Activated CD4-positive, alpha-beta T cell treated with anti-CD3 and anti-CD28 coated beads, Interleukin-2, amount 10 ng/mL, durations not matched to agents 24 days and 14 days (primary cell): ENCODE measurements at places on chromosomes 13 and 19. TPM values are rescaled to one million over a fixed set of nuclear protein-coding genes. Genes with fewer than 3 reads are reported as not detected.

GRCh38 chr19:46759206-46759605, 13.0 kb upstream of the STRN4 start:
- no peak overlapping the region for H3K27ac ChIP-seq
- no peak overlapping the region for H3K4me3 ChIP-seq

DNA sequence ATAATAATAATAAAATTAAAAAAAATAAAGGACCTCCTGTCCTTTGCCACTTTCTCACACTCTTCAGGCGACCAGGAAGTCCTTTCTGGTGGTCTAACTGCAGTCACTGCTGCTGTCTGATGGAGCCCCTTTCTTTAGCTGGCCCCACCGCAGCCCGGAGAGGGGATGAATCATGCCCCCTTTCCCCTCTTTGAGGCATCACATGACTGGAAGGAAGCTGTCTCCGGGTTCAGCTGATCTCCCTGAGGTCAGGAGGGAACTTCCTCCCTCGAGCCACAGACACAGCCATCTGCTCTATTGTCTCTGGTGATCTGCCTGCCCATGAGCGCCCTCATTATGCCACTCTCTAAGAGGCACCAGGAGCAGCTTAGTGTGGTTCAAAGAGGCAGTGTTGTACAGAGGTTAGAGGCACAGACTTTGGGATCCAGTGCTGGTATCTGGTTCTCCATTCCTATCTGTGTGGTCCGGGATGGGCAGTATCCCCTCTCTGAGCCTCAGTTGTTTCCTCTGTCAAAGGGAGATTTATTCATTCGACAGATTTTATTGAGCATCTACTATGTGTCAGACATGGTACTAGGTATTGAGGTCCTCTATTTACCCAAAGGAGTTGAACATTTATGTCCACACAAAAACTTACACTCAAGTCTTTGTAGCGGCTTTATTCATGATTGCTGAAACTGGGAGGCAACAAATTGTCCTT, 30.0 kb downstream of the VAV1 start:
- peak overlapping the region; percentile 99 for H3K27ac ChIP-seq
- DNase-seq, result peak; percentile 90
- peaks cover 32% of the 10 kb centered on the region for H3K36me3 ChIP-seq
- no peaks in the 10 kb centered on the region for H3K27me3 ChIP-seq
- peak overlapping the region; percentile 93 for H3K4me3 ChIP-seq
- H3K4me1 ChIP-seq, result peaks cover 50% of the 10 kb centered on the region

DNA sequence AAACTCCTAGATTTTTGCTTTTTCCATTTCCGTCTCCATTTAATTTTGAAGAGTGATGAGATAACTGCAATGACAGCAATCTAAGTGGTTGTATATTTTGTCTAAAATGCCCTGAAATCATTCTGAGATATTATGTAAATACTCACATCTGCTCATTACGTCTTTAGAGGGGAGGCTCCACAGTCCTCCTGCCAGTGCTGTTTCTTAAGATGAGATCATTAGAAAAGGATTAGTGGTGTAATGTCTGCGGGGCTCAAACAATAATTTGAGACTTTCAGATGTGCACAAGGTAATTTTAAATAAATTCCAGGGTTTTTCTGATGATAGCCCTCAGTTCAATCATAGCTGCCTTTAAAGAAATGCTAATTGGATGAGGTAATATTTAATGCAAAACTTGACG, 437.9 kb downstream of the FOXO1 start:
- H3K27ac ChIP-seq, result no peak overlapping the region
- DNase-seq, result no peak
- H3K27me3 ChIP-seq, result no peaks in the 10 kb centered on the region
- no peaks in the 10 kb centered on the region for H3K36me3 ChIP-seq
- peaks cover 12% of the 10 kb centered on the region for H3K4me1 ChIP-seq

DNA sequence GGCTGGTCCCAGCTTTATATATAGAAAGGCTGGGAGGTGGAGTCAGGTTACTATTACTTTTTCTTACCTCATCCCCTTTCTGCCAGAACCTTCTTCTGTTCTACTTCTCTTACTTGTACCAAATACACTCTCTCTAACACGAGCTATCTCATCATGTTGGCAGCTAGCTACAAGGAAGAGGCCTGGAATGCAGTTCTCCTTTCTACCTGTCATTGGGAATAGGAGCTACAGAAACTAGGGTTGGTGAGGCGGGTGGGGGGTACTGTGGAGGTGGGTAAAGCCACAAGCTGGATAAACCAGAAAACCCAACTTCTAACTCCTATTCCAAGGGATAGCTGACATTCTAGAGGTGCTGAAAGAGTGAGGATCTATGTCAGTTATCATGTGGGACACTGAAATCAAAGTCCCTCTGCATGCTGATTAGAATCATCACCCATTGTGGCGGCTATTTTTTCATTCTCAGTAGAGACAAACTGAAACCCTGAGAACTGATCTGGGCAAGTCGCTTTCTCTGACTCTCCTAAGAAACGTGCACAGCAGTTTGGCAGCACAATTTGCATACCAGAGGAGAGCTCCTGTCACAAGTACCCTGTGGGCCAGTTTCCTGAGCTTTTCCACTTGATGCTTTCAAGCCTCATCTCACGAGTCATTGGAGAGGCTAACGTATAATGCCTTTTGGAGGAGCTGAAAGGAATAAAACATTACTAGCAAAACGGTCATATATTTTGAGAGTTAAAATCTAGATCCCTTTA, 358.1 kb downstream of the ENOX1 start:
- no peaks in the 10 kb centered on the region for H3K4me1 ChIP-seq
- H3K27ac ChIP-seq, result no peak overlapping the region
- no peak for DNase-seq
- no peaks in the 10 kb centered on the region for H3K36me3 ChIP-seq
- no peak overlapping the region for H3K4me3 ChIP-seq

- no peaks in the 10 kb centered on the region for H3K36me3 ChIP-seq
- DNase-seq, result no peak
- no peak overlapping the region for H3K4me3 ChIP-seq
- H3K27me3 ChIP-seq, result no peaks in the 10 kb centered on the region
- no peaks in the 10 kb centered on the region for H3K4me1 ChIP-seq
Observed at GRCh38 chr13:109668433-109669233, 117.8 kb downstream of the IRS2 start.

DNA sequence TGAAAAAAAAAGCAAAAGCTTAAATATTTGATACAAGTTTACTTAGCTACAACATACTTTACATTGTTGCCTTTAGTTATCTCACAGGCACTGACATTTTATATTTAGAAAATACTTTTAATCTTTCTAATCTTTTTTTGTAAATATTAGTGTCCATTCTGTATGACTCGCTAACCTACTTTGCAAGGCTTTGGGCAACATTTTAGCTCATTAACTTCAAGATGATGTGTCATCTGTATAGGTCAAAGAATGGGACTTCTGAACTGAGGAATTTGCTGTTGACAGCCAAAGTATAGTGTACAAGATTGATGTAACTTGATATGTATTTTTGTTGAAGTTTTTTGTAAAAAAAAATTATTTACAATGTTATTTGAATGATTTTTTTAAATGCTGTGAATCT, 2.7 kb upstream of the C1QTNF9 start:
- H3K4me1 ChIP-seq, result no peaks in the 10 kb centered on the region
- DNase-seq, result no peak
- H3K36me3 ChIP-seq, result peaks cover 34% of the 10 kb centered on the region
- no peak overlapping the region for H3K27ac ChIP-seq

DNA sequence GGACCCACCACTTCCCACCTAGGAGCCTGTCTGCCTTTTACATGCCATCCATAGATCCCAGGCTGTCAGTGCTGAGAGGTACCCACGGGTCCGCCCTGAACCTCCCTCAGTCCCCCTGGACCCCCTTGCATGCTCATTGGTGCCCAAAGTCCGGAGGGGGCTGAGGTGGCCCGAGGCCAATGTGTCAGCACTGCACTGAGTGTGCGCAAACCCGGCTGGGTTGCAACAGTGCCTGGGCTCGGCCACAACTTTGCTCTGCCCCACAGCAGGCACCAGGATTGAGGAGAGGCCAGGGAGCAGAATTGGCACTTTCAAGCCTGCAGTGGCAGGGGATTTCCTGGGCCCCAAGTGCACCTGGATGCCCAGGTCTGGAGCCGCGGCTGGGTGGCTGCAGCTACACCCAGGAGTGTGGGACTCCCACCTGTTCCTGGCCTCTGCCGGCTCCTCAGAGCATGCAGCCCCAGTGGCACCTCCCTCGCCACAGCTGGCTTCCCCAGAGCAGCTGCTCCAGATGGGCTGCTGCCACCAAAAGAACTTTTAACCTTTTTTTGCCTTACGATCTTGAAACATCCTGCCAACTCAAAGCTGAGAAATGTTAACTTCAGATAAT, 837.0 kb downstream of the SLITRK6 start:
- no peaks in the 10 kb centered on the region for H3K36me3 ChIP-seq
- H3K4me3 ChIP-seq, result no peak overlapping the region
- H3K27ac ChIP-seq, result no peak overlapping the region

DNA sequence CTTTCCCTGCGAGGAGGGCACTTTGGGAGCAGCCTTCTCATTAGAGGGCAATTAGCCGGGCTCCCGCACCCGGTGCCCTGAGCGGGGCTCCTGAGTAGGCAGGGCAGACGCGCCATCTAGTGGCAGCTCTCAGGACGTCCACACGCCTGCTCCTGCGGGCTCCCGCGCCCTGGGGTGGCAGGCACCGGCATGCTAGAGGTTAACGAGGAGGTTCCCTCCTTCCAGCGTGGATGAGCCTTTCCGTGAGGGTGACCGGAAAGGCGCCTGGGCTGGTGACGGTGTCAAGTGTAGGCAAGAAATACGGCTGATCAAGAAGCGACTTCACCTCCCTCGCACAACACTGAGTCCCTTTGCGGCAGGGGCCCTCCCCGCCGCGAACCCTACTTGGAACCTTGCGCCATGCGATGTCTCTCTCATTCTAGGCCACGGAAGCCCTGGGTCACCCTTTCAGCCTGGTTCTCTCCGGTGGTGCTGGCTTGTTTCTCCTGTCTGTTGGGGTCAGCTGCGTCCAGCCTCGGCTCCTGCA, 67.7 kb downstream of the ALOX5AP start:
- DNase-seq, result peak; percentile 94
- H3K4me3 ChIP-seq, result peak overlapping the region; percentile 65
- no peaks in the 10 kb centered on the region for H3K27me3 ChIP-seq
- no peaks in the 10 kb centered on the region for H3K36me3 ChIP-seq
- H3K4me1 ChIP-seq, result peaks cover 18% of the 10 kb centered on the region

- H3K4me1 ChIP-seq, result no peaks in the 10 kb centered on the region
- H3K27me3 ChIP-seq, result no peaks in the 10 kb centered on the region
- no peak overlapping the region for H3K4me3 ChIP-seq
- no peak for DNase-seq
- H3K27ac ChIP-seq, result no peak overlapping the region
Observed at GRCh38 chr13:53311561-53311960, 282.9 kb downstream of the OLFM4 start.

GRCh38 chr19:33071887-33072286, 7.2 kb upstream of the RHPN2 start:
- no peaks in the 10 kb centered on the region for H3K4me1 ChIP-seq
- H3K4me3 ChIP-seq, result no peak overlapping the region
- peaks cover 7% of the 10 kb centered on the region for H3K27me3 ChIP-seq
- no peak overlapping the region for H3K27ac ChIP-seq
- H3K36me3 ChIP-seq, result no peaks in the 10 kb centered on the region

DNA sequence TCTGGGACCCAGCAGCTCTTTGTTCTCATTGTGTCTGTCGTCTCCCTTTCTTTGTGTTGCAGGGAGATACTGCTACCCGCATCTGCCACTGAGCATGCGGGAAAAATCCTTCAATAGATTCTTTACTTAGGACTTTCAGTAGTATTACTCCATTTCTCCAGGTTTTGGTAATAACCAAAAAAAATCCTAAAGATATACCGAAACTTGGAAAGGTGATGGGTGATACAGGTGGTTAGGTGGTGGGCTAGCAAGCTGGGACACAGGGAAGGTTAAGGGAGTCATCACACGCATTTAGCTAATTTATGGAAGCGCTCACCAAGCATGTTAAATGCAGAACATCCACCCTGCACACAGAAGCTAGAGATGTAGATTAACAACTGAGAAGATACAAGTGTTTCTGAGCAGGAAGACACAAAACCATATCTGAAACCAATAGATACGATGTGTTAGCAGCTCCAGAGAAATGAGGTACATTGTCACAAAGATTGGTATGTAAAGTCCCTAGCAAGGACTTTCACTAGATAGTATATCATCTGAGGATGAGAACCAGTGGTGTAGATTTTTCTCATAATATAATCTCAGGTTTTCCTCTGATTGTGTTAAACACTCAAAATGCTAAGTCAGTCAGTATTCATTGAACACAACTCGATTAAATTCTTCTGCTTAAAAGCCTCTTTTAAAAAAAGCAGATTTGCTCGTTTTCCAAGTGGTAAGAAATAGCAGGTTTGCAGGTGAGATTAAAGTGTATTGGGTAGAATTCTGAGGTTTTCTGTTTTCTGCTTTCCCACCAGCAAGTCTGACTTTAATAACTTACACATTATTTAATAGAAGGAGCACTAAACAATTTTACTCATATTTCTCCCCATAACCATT, 1.2 kb upstream of the SLAIN1 start:
- H3K36me3 ChIP-seq, result peaks cover 4% of the 10 kb centered on the region
- H3K27ac ChIP-seq, result peak overlapping the region; percentile 18
- peaks cover 42% of the 10 kb centered on the region for H3K27me3 ChIP-seq
- DNase-seq, result peak; percentile 63
- peaks cover 30% of the 10 kb centered on the region for H3K4me1 ChIP-seq
- H3K4me3 ChIP-seq, result peak overlapping the region; percentile 83

- no peak overlapping the region for H3K27ac ChIP-seq
- no peak for DNase-seq
- H3K4me3 ChIP-seq, result no peak overlapping the region
- H3K27me3 ChIP-seq, result peaks cover 2% of the 10 kb centered on the region
Observed at GRCh38 chr19:51614789-51615188, 15.4 kb downstream of the SIGLEC5 start.

The KLF16 gene
- 37.0 and 38.1 TPM in 2 replicates for total RNA-seq

The SLC25A41 gene
- 0.19 and 0.24 TPM in 2 replicates for total RNA-seq

The KIR3DL1 gene
- total RNA-seq, result not detected in 2 replicates

The ANGPTL8 gene
- not detected in 2 replicates for total RNA-seq

The FBXO27 gene
- 0.14 and 0.17 TPM in 2 replicates for total RNA-seq

The OLFM2 gene
- total RNA-seq, result 0.82 and 0.88 TPM in 2 replicates

The COX7A1 gene
- not detected in 2 replicates for total RNA-seq

The CGB1 gene
- total RNA-seq, result not detected in 2 replicates

The USPL1 gene
- total RNA-seq, result 16.2 and 18.7 TPM in 2 replicates
